HepG2 (cell line): ENCODE measurements at places on chromosomes 5 and 9. TPM values are rescaled to one million over a fixed set of nuclear protein-coding genes. Genes with fewer than 3 reads are reported as not detected.

The CNTFR gene
- polyA plus RNA-seq, result not detected in 2 replicates

The CYLC2 gene
- polyA plus RNA-seq, result not detected in 2 replicates

The RACK1 gene
- polyA plus RNA-seq, result 6,141 and 6,693 TPM in 2 replicates

The MOB3B gene
- polyA plus RNA-seq, result 0.03 TPM in 2 replicates

The PCDHA9 gene
- 0.03 and 0.04 TPM in 2 replicates for polyA plus RNA-seq

The LRRTM2 gene
- not detected in 2 replicates for polyA plus RNA-seq

The NR2F1-AS1 gene
- 2.8 and 3.1 TPM in 2 replicates for polyA plus RNA-seq

DNA sequence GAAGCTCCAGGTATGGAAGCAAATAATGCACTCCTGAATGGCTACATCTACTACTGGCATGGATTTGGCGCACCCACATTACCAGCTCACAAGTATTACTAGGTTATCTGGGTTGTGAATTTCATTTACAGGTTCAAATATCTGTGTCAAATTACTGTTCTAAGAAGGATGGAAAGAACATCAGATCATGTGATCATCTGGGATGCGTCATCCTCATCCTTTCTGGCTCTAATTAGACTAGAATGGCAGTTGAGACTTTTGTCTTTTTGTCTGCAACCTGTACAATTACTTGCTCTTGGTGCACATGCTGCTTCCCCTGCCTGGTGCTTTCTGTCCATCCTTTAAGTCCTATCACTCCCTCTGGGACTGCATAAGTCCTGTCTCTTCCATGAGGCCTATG lies 64.1 kb downstream of the PJA2 start:
- no peak for DNase-seq
- no peak overlapping the region for H3K4me3 ChIP-seq
- H3K36me3 ChIP-seq, result peaks cover 6% of the 10 kb centered on the region
- no peaks in the 10 kb centered on the region for H3K27me3 ChIP-seq
- no peak overlapping the region for H3K27ac ChIP-seq

GRCh38 chr5:13956471-13956870 lies 12.0 kb upstream of the DNAH5 start:
- no peak overlapping the region for H3K4me3 ChIP-seq
- H3K36me3 ChIP-seq, result no peaks in the 10 kb centered on the region
- no peak overlapping the region for H3K27ac ChIP-seq
- no peaks in the 10 kb centered on the region; the same call in 1 of the 2 replicates for H3K27me3 ChIP-seq

DNA sequence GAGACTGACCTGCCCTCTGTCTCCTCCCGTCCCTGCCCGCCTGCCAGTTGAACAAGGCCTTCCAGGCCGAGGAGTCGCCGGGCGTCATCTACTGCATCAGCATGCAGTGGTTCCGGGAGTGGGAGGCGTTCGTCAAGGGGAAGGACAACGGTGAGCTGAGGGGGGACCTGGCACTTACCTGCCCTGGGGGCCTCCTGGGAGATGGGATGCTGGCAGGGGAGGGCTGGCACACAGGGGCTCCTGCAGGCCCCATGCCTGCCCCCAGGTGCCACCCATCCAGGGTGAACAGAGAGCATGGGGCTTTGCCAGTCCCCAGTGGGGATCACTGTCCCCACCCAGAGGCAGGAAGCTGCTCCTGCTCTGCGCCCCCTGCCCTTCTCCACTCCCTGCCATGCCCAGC lies 43.0 kb downstream of the USP20 start:
- H3K4me1 ChIP-seq, result no peaks in the 10 kb centered on the region
- H3K27me3 ChIP-seq, result no peaks in the 10 kb centered on the region
- no peak for DNase-seq
- no peak overlapping the region for H3K27ac ChIP-seq
- no peak overlapping the region for H3K4me3 ChIP-seq

DNA sequence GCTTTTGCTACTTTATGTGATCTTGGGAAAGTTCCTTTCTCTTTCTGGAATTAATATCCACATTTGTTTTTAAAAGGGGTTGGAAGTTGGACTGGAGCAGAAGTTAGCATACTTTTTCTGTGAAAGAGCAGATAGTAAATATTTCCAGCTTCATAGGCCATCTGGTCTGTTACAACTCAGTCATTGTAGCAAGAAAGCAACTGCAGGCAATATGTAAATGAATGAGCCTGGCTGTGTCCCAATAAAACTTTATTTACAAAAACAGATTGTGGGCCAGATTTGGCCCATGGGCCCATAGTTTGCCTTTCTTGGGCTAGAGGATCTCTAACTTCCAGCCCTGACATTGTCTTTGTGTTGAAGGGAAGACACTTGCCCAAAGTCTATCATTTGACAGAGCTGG lies 104.4 kb downstream of the ACTL7B start:
- H3K36me3 ChIP-seq, result no peaks in the 10 kb centered on the region
- H3K4me3 ChIP-seq, result no peak overlapping the region
- no peak for DNase-seq
- no peaks in the 10 kb centered on the region for H3K27me3 ChIP-seq

DNA sequence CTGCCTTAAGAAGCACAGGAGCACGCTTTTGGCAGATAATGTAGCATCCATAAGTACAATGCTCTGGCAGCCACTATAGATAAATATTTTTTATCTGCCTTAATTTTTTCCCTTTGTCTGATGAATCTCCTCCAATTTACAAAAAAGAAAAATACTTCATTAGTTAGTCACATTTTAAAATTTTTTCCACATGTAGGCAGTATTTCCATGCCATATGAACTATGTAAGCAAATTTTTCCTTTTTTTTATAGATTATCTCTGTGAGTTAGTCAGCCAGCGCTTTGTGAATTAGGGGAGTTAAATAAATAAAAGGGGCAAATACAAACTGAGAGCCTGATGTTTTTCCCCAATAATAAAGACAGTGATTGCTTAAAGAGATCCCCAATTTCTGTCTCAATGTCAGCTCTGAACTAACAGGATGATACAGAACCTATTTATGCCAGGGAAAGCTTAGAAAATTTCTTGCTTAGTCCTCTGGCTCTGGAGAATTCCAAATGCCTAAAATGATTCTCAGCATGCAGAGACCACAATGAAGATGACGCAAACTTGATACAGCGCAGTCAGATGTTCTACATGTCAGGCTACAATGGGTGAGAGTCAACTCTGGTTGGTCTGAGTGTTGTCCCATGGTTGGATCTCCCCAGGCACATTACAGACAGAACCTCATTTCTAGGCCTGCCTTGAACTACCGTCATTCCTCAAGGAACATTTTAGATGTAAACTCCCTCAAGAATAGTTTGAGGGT lies 390.4 kb upstream of the CDH6 start:
- DNase-seq, result no peak
- no peak overlapping the region for H3K27ac ChIP-seq
- H3K36me3 ChIP-seq, result no peaks in the 10 kb centered on the region
- H3K27me3 ChIP-seq, result no peaks in the 10 kb centered on the region
- H3K4me1 ChIP-seq, result no peaks in the 10 kb centered on the region

DNA sequence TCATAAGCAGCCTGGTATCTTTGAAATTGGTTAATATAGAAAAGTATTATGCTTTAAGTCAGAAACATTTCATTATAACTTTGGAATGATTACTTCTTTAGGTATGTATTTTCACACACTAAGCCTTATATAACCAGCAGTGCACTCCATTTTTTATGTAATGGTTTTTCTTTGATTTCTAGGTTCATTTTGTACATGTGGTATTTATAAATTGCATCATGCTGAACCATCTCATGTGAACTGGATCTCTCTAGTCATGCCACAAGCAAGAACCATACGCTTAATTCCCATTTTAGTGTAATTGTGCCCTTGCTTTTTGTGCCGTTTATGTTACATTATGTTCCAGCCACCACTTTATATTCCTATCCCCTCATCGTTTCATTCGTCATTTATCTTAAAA lies 38.6 kb upstream of the SRP19 start:
- no peaks in the 10 kb centered on the region for H3K27me3 ChIP-seq
- DNase-seq, result no peak
- no peak overlapping the region for H3K27ac ChIP-seq
- H3K36me3 ChIP-seq, result peaks cover 6% of the 10 kb centered on the region
- H3K4me1 ChIP-seq, result no peaks in the 10 kb centered on the region
- H3K4me3 ChIP-seq, result no peak overlapping the region

- H3K27me3 ChIP-seq, result no peaks in the 10 kb centered on the region
- H3K4me1 ChIP-seq, result no peaks in the 10 kb centered on the region
- H3K27ac ChIP-seq, result no peak overlapping the region
- no peak for DNase-seq
Measured at GRCh38 chr5:134135091-134135655, 20.7 kb downstream of the TCF7 start.

DNA sequence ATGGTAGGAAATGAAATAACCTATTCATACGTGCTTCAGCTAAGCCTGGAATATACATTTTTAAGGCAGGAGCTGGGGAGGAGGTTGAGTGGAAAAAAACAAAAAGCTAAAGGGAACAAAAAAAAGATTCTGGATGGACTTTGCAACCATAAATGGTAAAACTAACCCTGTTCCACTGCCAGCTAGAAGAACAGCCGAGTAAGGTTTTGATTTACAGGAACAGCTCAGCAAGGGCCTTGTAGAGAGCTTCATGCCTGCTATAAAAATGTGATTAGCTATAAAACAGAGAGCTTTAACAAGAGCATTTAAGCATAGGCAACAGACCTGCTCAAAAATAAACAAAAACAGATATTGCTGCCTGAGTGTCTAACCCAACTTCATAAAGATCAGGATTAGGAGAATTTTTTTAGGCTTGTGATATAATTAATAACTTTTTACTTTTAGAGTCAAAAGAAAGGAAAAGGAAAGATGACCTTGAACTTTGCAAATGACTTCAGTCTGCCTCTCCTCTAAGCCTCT lies 194.8 kb downstream of the FBXL7 start:
- H3K27ac ChIP-seq, result no peak overlapping the region
- no peaks in the 10 kb centered on the region for H3K36me3 ChIP-seq
- no peak overlapping the region for H3K4me3 ChIP-seq

DNA sequence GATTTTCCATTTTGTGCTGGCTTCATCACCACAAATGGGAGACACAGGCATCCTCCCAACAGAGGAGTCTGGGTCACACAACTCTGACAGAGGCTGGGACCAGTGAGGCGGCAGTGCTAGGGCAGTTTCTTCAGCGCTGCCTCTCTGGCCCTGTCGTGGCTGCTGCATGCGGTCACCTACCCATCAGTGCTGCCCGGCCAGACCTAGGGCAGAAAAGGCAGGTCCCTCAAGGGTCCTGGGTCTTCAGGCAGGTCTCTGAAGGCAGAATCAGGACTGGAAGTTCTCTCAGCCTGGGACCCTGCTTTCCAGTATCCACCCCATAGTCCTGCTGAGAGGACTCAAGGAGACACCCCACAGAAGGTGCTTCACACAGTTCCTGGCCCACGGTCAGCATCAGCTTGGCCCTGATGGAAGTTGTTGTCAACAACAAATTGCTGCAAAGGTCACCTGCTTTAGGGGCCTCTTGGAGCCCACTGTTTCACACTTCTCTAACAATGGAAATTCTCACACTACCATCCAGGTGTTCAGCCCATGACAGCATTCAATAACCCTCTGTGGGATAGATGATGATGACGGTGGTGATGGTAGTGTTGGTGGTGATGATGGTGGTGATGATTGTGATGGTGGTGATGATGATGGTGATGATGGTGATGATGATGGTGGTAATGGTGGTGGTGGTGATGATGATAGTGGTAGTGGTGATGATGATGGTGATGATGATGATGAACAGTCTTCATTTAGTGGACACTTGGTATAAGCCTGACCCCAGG lies 146.4 kb upstream of the PPP1R26 start:
- H3K27ac ChIP-seq, result no peak overlapping the region
- no peaks in the 10 kb centered on the region for H3K4me1 ChIP-seq
- H3K4me3 ChIP-seq, result no peak overlapping the region
- no peaks in the 10 kb centered on the region for H3K36me3 ChIP-seq
- DNase-seq, result no peak
- H3K27me3 ChIP-seq, result peaks cover 25% of the 10 kb centered on the region; the same call in 2 of the 3 replicates

GRCh38 chr5:106843812-106844416 lies 826.8 kb downstream of the EFNA5 start:
- H3K4me1 ChIP-seq, result no peaks in the 10 kb centered on the region
- H3K27ac ChIP-seq, result no peak overlapping the region
- H3K36me3 ChIP-seq, result no peaks in the 10 kb centered on the region
- H3K4me3 ChIP-seq, result no peak overlapping the region
- no peaks in the 10 kb centered on the region for H3K27me3 ChIP-seq

DNA sequence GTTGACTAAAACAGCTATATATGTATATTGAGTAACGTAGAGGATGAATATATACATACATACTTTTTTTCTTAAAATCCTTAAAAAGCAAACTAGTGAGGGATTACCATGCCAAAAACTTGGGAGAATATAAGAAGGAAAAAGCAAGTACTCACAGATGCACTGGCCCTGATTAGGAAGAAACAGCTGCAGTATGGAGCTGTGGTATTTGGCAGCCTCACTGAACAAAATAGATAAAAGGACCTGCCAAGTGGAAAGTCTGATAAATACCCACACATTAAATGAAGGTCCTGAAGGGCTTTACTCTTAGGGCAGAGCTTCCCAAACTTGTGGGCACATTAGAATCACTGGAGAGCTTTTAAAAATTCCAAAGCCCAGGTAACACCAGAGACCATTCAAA lies 80.6 kb downstream of the FEM1C start:
- no peaks in the 10 kb centered on the region for H3K4me1 ChIP-seq
- DNase-seq, result no peak
- H3K27me3 ChIP-seq, result no peaks in the 10 kb centered on the region
- H3K27ac ChIP-seq, result no peak overlapping the region
- no peaks in the 10 kb centered on the region for H3K36me3 ChIP-seq
- no peak overlapping the region for H3K4me3 ChIP-seq

- H3K4me1 ChIP-seq, result peaks cover 48% of the 10 kb centered on the region
- H3K27ac ChIP-seq, result no peak overlapping the region
- H3K27me3 ChIP-seq, result no peaks in the 10 kb centered on the region
Measured at GRCh38 chr9:81581986-81582385, 107.4 kb downstream of the TLE1 start.

GRCh38 chr5:169412831-169413230 lies 111.9 kb upstream of the SLIT3 start:
- H3K27me3 ChIP-seq, result no peaks in the 10 kb centered on the region
- no peak overlapping the region for H3K4me3 ChIP-seq

- no peak for DNase-seq
- H3K4me3 ChIP-seq, result no peak overlapping the region
- H3K36me3 ChIP-seq, result no peaks in the 10 kb centered on the region
- H3K27me3 ChIP-seq, result no peaks in the 10 kb centered on the region
- no peaks in the 10 kb centered on the region for H3K4me1 ChIP-seq
Measured at GRCh38 chr5:129406440-129406839, 53.7 kb upstream of the ADAMTS19 start.

DNA sequence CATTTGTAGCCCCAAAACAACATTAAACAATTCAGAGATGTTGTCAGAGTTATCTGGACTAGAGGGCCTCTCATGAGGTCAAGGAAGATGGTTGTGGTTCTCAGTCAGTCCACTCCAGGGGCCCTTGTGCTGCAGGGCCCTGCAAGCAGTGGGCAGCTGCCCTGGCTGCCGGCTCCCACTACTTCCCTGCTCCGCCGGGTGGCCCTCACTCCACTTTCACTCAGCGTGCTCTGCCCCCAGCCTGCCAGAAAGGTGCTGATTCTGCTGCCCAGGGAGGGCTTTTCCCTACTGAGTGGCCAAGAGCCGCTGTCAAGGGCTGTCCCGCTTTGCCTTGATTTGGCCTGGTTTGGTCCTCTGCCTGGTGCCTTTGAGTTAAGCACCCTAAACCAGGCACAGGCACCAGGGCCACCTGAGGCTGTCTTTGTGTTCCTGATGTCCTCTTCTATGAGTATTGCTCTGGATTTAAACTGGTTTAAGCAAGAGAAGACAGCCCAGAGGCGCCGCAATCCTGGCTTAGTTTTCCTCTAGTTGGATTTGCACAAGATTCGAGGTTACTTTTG lies 117.2 kb downstream of the GADD45G start:
- no peak overlapping the region for H3K4me3 ChIP-seq
- DNase-seq, result no peak
- H3K36me3 ChIP-seq, result no peaks in the 10 kb centered on the region

- DNase-seq, result no peak
- peaks cover 20% of the 10 kb centered on the region; the same call in 1 of the 2 replicates for H3K27me3 ChIP-seq
- H3K4me1 ChIP-seq, result peaks cover 20% of the 10 kb centered on the region
- H3K36me3 ChIP-seq, result no peaks in the 10 kb centered on the region
- no peak overlapping the region for H3K4me3 ChIP-seq
Measured at GRCh38 chr9:134272302-134273023, 53.8 kb upstream of the RXRA start.
